ENCODE measurements at places on chromosomes 1 and 21.

- no peak for DNase-seq
Measured at GRCh38 chr1:9375912-9376311, 83.2 kb downstream of the SPSB1 start.

GRCh38 chr21:44986471-44987291 lies 46.9 kb downstream of the SLX9 start:
- no peak for DNase-seq

- no peak for DNase-seq
Measured at GRCh38 chr1:165259236-165259635, 97.3 kb downstream of the LMX1A start.

GRCh38 chr1:115506924-115507589 lies 134.7 kb upstream of the VANGL1 start:
- no peak for DNase-seq

GRCh38 chr1:88463401-88463985 lies 220.6 kb upstream of the PKN2 start:
- no peak for DNase-seq

DNA sequence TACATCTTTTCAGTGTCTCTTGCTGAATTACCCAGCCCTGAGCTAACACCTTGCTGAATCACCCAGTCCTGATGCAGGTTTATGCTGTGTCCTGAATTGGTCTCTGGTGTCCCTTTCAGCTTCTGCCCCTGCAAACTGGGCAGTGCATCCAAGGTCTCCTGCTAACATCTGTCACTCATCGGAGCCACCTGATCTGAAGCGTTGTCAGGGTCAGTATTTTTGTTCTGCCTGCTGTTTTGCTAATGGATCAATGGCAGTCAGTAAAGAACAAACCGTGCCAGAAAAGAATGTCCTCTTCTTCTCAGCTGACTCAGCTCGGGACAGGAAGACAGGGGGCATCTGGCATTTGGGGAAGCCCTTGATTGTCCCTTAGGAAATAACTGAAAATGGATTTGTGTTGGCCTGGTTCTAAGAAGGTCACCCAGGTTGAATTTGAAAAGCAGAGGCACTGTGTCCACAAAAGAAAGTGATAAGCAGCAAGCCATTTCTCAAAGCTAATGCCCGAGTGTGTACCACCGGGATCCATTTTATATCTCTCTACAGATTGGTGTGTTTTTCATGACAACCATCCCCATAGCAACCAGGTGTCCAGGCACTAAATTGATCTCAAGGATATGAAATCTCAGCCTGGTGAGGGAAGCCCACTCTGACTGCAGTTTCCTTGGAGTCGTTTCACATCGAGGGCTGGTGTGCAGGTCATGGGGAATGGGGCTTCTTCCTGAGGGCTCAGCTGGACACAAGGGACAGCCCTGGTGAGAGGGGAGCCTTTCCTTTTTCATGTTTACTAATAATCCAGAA lies 109.7 kb upstream of the IRF2BP2 start:
- DNase-seq, result no peak

DNA sequence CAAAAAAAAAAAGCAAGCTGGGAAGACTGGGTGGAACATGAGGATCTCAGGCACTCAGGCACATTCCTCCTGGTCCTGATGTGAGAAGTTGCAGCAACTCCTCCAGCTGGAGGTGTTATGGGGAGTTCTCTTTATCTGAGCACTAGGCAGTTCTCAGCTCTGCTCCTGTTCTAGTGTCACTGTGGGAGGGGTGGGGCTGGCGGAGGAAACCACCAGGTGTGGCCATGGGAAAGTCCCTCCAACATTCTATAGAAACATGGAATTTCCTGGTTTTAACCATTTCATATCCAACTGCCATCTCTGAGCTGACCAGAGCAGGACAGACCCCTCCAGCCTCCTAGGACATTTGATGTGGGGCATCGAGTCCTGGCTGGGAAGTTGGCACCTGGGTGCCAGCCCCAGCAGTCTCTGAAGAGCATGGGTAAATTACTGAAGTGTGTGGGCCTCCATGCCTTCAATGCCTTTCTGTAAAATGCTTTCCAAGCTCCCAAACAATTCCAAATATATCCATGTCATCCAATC lies 804 bp upstream of the IKBKE start:
- DNase-seq, result no peak

DNA sequence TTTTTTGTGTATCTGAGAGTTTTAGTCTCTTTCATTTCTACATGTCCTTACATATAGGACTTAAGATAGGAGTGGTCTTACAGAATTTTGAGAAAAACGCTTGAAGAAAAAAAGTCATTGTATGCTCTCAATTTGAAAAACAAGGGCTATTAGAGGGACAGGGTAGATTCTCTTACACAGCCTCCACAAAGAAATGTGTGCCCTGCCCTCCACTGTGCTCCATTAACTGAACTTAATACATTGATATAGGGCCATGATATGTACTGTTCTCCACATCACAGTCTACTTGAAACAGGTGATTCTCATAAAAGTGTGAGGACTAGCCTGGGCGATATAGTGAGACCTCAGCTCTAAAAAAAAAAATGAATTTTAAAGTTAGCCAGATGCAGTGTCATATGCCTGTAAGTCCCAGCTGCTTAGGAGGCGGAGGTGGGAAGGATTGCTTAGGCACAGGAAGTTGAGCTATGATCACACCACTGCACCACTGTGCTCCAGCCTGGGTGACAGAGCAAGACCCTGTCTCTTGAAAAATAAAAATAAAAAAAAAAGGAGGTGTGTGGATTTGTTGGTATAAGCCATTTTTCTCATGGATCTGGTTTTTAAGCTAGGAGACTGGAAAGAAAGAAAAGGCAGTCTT lies 77.0 kb downstream of the HMCN1 start:
- DNase-seq, result no peak

- DNase-seq, result no peak
Measured at GRCh38 chr1:112389689-112390088, 6.3 kb upstream of the CTTNBP2NL start.

DNA sequence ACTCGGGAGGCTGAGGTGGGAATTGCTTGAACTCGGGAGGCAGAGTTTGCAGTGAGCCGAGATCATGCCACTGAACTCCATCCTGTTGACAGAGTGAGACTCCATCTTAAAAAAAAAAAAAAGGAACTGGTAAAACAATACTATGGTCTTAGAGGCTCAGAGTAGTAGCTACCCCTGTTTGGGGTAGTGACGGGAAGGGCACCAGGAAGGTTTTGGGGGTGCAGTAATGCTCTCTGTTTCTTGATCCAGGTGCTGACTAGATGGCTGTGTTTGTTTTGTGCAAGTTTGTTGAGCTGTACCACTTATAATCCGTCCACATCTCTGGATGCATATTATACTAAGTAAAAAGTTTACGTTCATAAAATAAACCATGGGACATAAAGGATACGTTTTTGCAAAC lies 765.8 kb upstream of the TPTE start:
- no peak for DNase-seq

- no peak for DNase-seq
Measured at GRCh38 chr1:36583980-36584782, 101.5 kb upstream of the CSF3R start.

DNA sequence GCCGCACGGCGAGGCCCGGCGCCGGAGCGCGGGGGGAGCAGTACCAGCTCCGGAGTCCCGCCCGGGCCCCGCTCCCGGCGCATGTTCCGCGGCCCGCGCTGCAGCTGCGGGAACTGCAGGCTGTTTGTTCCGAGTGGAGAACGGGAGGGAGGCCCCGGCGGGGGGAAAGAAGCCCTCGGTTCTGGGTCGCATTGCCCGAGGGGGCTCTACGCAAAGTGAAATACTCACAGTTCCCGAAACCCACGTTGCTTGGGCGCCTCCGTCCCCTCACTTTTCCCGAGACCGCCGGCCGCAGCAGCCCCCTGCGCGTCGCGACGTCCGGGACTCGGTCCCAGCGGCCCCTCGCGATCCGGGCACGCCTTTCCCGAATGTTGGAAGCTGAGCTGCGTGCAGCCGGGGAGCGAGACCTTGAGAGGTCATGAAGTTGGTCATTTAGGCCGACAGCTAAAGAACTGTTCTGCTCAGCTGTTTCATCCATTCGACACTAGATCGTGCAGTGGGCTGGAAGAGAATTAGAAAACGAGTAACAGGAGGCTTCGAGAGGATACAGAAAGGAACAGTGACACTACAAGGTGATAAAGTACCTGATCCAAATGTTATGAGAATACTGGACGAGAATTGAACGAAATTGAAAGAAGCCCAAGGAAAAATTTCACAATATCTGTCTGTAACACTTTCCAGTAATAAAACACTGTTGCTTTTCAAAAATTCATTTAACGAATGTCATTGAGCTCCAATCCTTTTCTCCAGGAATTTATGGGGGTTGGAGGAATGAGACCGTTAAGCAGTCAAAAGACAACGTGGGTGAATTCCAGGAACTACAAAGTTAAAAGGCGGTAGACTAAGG lies 657 bp upstream of the LIN9 start:
- peak; percentile 7 for DNase-seq

DNA sequence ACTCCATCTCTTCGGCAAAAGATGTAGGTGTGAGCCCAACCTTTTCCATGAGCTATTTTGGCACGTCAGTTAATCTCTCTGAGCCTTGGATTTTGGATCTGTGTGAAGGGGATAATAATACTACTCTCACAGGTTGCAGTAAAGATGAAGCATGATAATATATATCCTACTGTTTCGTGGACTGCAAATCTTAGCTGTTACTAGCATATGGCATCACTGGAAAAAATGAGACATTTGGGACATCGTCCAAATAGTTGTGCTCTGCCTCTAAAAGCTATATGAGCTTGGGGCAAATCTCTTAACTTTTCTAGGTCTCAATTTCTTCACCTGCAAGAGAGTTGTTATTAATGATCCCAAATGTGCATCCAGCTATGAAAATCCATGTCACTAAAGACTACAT lies 147.4 kb upstream of the ZRANB2 start:
- no peak for DNase-seq

DNA sequence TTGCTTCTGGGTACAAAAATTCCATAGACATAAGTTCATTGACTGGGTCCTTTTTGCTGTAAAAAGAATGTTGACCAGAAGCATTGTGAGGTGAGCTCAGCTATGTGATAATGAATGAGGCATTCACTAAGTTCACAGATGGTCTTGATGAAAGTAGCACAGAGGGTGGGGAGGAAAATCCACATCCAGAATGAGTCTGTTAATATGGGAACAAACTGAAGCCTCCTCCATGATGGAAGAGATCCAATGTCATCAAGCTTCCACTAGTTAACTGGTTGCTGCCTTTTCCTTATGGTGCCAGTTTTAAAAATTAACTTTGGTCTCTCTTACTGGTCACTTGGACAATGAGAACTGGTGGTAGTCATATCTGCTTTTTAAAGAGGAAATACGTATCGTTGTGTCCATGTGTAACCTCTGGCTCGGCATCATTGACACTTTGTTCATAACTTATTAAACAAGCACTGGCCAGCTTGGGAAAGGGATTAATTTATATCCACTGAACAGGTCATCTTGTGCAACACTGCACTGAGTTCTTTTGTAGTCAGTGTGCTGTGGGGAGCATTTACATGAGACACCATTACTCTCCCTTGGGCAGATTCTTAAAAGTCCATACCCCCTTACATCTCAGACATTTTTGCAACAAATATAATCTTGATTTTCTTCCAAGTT lies 88.6 kb downstream of the ADAMTS1 start:
- no peak for DNase-seq

DNA sequence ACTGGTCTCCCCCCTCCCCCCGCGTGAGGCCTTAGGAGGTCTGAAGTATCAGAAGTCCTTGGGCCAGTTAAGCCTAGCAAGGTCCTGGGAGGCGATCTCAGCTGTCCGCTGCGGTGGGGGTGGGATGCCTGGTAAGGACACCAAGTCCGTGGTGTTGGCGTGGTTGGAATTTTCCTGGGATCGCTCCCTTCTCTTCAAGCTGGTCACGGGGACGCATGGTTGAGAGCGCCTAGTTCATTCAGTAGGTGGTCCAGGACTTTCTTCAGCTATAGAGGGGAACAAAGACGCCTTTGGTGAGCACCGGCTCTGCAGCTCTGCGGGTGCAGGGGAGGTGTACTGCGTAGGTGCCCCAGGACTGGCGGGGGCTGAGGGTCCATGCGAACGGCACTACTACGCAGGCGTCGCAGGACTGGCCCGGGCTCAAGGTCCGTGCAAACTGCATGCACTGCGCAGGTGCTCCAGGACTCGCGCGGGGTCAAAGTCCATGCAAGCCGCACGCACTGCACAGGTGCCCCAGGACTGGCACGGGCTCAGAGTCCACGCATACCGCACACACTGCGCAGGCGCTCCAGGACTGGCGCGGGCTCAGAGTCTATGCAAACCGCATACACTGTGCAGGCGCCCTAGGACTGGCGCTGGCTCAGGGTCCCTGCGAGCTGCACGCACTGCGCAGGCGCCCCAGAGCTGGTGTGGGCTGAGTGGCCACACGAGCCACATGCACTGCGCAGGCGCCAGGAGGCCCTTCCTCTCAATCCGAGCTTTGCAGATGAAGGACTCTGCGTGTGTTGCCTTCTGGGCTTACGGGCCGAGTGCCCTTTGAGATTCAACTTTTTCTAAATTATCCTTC lies 36.6 kb upstream of the HMGN1 start:
- DNase-seq, result no peak

DNA sequence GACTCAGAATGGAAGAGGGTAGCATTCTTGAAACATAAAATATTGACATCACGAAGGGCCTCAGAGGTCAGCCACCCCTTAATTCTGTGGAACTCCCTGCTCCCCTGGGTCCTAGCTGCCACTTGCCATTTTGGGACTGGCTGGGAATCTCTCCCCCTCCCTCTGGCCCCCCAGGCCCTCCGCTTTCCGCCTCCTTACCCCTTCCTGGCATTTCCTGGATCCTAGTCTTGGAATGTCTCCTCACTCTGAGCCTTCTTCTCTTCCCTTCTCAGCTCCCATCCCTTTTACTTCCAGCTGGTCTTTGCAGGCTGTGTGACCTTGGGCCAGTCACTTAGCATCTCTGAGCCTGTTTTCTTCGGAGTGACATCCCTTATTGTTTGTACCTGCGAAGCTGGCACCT lies 4.5 kb downstream of the PADI1 start:
- DNase-seq, result no peak

DNA sequence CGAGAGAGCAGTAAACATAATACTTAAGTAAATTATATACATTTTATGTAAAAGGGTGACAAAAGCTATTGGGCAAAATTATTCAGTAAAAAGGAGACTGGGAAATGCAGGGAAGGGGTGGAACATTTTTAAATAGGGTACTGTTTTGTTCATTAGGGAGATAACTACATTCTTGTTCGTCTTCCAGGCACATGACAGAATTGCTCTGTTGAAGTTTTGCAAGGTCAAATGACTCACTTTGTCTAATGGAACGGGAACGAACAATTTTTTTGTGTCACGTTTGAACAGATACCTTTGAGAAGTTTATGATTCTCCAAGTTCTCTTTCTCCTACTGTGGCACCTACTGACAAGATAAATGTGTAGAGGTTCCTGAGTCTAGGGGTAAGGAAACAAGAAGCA lies 382.3 kb upstream of the ZRANB2 start:
- DNase-seq, result no peak

- DNase-seq, result no peak
Measured at GRCh38 chr1:221725735-221726672, 15.9 kb downstream of the DUSP10 start.

DNA sequence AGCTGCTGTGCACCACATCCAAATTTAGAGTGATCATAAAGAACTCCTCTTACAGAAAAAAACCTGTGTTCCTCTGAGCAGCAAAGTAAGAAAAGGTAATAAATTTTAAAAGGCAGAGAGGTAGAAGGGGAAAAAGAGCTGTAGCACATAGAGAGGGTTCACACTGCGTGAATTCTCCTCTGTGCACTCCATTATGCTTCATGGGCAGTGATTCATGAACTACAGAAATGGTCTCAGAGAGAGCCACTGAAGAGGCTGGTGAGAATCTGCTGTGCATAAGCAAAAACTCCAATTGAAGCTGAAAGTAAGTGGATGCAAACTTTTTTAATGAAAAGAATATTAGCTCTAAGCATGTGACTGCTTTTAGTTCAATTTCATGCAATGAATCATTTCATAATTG lies 65.0 kb downstream of the CRB1 start:
- DNase-seq, result no peak

- DNase-seq, result peak; percentile 48
Measured at GRCh38 chr1:231040019-231040799, at the start of gene FAM89A. Gene FAM89A, minus strand, starts transcription at chr1:231040254. Its CDS starts 43 bp downstream, at chr1:231040211.

Measured in stimulated activated CD4-positive, alpha-beta T cell treated with anti-CD3 and anti-CD28 coated beads, Interleukin-1b, Interleukin-23, amount 100 ng/mL, for 1 hour (primary cell).